ENCODE measurements at places on chromosomes 13 and 19.

GRCh38 chr19:49557641-49558325 is 22.6 kb downstream of the NOSIP start:
- DNase-seq: no peak

DNA sequence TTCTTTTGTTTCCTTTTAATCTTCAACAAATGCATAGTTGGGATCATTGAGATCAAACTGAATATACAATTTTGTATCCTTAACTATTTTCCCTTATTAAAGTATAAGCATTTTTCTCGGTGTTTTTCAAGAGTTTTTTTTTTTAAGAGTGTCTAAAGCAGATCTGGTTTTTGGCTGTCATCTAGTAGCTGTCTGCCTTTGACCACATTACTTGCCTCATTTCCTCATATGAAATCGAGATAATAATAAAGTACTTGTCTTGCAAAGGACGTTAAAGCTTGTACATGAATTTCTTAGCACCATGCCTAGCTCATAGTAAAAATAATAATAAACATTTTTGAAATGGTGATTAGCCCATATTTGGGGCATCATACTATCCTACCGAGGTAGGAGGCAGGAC is 121.2 kb downstream of the PDS5B start:
- DNase-seq: no peak

GRCh38 chr13:82747958-82748357 is 1134.3 kb downstream of the SLITRK1 start:
- no peak for DNase-seq

GRCh38 chr19:39444598-39445195 is 685 bp upstream of the SUPT5H start:
- DNase-seq: no peak

DNA sequence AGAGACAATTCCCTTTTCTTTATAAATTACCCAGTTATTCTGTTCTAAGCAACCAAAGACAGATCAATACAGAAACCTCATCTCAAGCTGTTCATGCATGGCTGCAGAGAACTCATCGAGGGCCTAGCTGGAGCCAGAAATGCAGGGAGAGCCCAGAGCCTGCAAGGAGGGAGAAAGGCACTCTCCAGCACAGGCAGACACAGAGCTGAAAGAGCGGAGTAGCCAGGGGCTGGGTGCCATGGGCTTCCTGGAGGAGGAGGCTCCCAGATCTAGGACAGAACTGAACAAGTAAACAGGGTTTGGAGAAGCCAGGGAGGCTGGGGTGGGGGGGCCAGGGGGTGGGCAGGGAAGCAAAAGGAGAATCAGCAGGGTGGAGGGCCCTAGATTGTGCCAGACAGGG is 144.2 kb upstream of the ZNF507 start:
- no peak for DNase-seq

GRCh38 chr19:46591870-46592269 is 9.3 kb upstream of the CALM3 start:
- no peak for DNase-seq

- no peak for DNase-seq
Observed at GRCh38 chr19:14146789-14147216, 10.4 kb upstream of the ASF1B start.

Measured in stimulated activated effector memory CD8-positive, alpha-beta T cell treated with anti-CD3 and anti-CD28 coated beads, Interleukin-12 subunit alpha, Interleukin-12 subunit beta, amount 100 ng/mL, for 72 hours (primary cell).